GM23338 (cell line): ENCODE measurements at places on chromosomes 13 and 19. TPM values are rescaled to one million over a fixed set of nuclear protein-coding genes. Genes with fewer than 3 reads are reported as not detected.

DNA sequence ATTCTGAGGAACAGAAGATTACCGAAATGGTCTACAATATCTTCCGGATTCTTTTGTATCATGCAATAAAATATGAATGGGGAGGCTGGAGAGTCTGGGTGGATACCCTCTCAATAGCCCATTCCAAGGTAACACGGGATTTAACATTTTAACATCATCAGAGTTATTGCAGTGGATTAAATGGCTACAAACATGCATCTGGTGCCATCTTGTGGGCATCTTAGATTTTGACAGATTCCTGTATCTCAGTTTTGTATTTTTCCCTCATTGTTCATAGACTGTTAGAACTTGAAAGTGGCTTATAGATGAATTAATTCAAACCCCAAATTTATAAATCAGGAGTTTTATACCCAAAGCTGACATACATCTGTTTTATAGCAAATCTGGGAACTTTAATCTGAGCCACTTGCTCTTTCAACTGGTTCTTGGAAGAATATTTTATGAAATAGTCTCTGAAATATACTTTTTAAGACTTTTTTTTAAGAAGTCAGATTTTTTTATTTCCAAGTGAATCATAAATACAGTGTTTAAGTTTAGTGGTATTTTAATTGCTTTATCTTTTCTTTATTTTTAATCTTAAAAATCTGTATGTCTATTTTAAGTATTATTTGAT, 215.2 kb downstream of the NBEA start:
- DNase-seq = peak; percentile 71
- H3K4me1 ChIP-seq = peaks cover 10% of the 10 kb centered on the region; the same call in 1 of the 2 replicates
- no peaks in the 10 kb centered on the region for H3K36me3 ChIP-seq
- no peaks in the 10 kb centered on the region for H3K27me3 ChIP-seq
- H3K4me3 ChIP-seq = no peak overlapping the region

DNA sequence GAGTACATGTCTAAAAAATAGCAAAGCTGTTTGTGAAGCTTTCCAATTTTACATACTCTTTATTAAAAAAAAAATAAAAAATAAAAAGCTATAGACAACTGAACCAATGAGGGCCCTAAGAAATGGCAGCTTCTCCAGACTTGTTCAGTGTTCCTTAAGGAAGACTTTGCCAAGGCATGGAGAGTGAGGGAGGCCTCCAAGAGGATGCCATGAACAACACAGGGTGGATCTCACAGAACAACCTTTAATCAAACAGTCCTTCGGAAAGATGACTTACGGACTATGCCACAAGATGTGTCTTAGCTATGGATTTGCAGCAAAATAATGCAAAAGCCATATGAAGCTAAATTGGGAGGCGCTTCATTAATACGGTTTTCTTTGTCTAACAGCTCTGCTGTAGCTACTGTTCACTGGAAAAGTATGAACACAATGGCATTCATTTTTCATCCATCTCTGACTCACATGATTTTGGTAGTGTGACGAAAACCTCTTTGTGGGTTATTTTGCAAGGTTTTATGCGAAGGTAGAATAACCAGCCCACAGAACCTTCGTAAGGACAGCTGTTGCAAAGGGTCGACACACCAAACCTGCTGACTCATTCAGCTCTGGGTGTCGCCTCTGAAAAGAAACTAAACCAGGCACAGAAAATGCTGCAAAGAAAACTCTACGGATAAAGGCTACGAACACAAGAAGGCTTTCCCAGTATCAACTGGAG, 27.7 kb downstream of the EFNB2 start:
- H3K4me1 ChIP-seq = peaks cover 23% of the 10 kb centered on the region
- no peak overlapping the region for H3K4me3 ChIP-seq
- H3K36me3 ChIP-seq = no peaks in the 10 kb centered on the region
- peak overlapping the region; percentile 50; the same call in 1 of the 2 replicates for H3K27ac ChIP-seq
- DNase-seq = peak; percentile 48

DNA sequence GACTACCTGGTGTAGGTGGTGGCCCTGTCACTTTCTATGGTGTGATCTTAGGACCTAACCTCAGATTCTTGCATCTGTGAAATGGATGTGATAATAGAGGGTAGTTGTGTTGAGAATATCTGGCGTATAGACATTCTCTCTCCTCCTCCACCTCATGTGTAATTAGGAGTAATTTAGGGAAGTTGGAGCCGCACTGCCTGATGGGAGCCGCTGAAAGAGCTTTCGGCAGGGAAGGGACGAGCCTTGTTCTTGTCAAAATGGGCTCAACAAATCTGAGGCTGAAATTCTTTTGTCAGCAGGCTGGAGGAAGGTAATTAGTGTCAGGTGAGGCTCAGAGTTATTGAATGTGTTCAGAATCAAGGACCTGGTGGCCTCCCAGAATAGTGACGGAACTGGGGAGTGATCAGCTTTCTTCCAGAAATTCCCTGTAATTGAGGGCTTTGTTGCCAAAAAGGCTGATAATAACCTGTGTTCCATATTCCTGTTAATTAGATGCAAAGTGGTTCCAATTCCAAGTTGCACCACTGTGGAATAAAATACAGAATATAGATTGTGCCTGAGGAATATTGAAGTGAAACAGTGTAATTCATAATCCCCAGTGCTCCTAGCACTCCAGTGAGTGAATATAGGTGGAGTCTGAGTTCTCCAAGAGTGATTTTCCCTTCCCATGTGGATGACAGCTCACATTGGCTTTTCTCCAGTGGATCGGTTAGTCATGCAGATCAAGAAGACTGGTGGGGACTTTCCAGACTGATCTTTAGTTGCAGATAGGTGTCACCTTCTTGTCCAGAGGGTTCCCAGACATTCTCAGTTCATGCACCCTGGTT, 47.5 kb downstream of the SPATA13 start:
- H3K4me3 ChIP-seq = no peak overlapping the region
- H3K4me1 ChIP-seq = peaks cover 10% of the 10 kb centered on the region; the same call in 1 of the 2 replicates
- no peaks in the 10 kb centered on the region for H3K27me3 ChIP-seq
- no peak for DNase-seq
- H3K27ac ChIP-seq = no peak overlapping the region

GRCh38 chr13:24625331-24625731, 54.9 kb upstream of the ATP12A start:
- no peaks in the 10 kb centered on the region for H3K27me3 ChIP-seq
- no peak overlapping the region for H3K4me3 ChIP-seq
- DNase-seq = no peak
- peaks cover 7% of the 10 kb centered on the region; the same call in 1 of the 2 replicates for H3K4me1 ChIP-seq
- H3K27ac ChIP-seq = no peak overlapping the region

- no peak overlapping the region for H3K4me3 ChIP-seq
- H3K27ac ChIP-seq = no peak overlapping the region
- H3K36me3 ChIP-seq = no peaks in the 10 kb centered on the region
These were observed 61.3 kb downstream of the NUFIP1 start for GRCh38 chr13:44927968-44928367.

DNA sequence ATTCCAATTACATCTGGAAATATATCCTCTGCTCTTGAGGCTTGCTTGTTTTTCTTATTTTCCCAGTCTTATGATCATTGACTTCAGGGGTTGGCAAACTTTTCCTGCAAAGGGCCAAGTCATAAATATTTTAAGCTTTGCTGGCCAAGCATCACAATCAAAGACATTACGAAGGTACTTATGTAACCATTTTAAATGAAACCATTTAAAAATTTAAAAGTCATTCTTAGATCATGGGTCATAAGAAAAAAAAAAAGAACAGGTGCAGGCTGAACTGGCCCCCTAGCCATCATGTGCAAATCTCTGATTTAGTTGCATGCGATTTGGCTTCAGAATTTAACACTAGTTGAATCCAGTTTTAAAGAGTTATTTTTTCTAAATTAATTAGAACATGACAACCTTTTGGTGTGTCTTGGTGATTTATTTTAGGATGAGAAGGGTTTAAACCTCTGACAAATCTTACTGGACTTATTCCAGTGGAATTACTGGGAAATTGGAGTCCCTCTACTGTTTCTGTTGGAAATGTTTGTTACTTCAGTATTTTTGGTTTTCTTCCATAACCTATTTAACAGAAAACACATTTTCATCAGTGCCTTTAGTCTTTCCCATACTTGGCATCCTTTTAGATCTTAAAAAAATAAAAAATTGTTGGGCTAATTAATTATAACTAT, 148.1 kb downstream of the NHLRC3 start:
- no peaks in the 10 kb centered on the region for H3K27me3 ChIP-seq
- H3K36me3 ChIP-seq = no peaks in the 10 kb centered on the region
- H3K27ac ChIP-seq = no peak overlapping the region
- H3K4me1 ChIP-seq = no peaks in the 10 kb centered on the region
- no peak for DNase-seq

DNA sequence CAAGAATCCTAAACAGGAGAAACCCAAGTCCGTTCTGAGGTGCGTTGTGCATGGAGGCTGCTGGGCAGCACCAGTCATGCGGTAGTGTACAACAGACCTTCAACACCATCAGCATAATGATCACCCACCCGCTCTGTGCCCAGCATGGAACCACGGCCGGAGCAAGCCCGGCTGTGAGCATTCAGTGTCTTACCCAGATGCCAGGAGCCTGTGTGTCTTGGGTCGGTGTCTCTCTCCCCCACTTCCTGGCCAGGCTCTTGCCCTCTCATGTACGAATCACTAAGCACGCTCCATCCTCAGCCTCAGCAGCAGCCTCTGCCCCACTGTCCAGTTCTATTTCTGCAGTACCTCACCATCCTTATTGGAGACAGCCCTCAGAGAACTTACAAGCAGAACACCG, 231.6 kb upstream of the IRS2 start:
- no peaks in the 10 kb centered on the region for H3K4me1 ChIP-seq
- no peaks in the 10 kb centered on the region for H3K36me3 ChIP-seq
- H3K4me3 ChIP-seq = no peak overlapping the region
- H3K27ac ChIP-seq = no peak overlapping the region

Gene EDNRB
- 28.9 and 29.2 TPM in 2 replicates for total RNA-seq

Gene SPATA13
- 41.0 and 45.7 TPM in 2 replicates for total RNA-seq

Gene STAP2
- total RNA-seq = 9.2 and 15.1 TPM in 2 replicates

Gene MIR17HG
- total RNA-seq = 44.8 and 46.0 TPM in 2 replicates

Gene RASAL3
- 1.3 and 1.9 TPM in 2 replicates for total RNA-seq
